ENCODE measurements at places on chromosomes 12 and 14.

DNA sequence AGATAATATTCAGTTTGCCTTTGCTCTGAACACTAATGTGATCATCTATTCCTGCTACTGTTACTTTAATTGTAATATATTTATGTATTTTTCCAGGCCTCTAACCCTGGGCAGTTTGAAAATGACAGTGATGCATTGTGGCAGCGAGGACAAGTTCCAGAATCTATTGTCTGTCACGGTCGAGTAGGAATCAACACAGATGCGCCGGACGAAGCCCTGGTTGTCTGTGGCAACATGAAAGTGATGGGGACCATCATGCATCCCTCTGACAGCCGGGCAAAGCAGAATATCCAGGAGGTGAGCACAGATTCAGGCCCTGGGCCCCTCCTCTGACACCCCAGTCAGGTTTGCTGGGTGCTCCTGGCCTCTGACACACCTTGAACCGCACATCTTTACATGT, 78.5 kb downstream of the MYRFL start:
- no peak for ATAC-seq

- ATAC-seq: no peak
These were observed 48.6 kb upstream of the E2F7 start for GRCh38 chr12:77113971-77114370.

DNA sequence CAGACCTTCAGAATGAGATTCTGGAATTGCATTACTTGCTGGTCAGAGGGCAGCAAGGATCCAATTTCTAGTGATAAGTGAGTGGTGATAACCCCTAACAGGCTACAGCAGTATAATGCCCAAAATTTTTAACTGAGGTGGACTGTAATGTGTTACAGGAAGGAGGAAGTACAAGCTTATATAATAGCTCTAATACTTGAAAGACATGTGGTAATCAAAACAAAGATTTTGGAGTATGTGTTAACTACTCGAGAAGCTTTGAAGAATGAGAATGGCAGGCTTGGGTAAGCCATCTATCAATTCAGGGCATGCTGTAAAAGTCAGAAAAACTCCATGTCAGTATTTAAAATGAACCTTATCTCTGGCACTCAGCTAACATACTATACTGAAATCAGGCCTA, 70.5 kb downstream of the ANKS1B start:
- no peak for ATAC-seq

- no peak for ATAC-seq
These were observed 38.8 kb upstream of the DACT1 start for GRCh38 chr14:58598804-58599525.

GRCh38 chr14:25252793-25253192, 202.8 kb upstream of the STXBP6 start:
- ATAC-seq: no peak

DNA sequence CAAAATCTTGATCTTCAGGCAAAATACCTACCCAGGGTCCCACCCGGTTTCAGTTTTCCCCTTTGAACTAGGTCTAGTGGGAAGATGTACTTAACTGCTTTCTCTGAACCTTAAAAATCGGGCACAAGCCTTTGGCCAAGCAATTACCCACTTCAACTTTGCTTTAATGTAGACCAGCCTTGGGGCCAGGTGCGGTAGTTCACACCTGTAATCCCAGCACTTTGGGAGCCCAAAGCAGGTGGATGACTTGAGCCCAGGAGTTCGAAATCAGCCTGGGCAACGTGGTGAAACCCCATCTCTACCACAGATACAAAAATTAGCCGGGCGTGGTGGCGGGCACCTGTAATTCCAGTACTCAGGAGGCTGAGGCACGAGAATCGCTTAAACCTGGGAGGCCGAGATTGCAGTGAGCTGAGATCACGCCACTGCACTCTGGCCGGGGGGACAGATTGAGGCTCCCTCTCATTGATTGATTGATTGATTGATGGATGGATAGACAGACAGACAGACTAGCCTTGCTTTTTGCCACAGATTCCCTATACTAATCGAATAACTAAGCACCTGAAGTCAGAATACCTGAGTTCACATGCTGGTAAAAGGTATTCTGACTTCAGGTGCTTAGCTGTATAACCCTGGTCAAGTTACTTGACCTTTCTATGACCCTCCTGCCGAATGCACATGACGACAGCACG, 1.9 kb downstream of the CLIP1 start:
- ATAC-seq: no peak

GRCh38 chr12:52580496-52580895, 6.9 kb upstream of the KRT74 start:
- ATAC-seq: no peak

DNA sequence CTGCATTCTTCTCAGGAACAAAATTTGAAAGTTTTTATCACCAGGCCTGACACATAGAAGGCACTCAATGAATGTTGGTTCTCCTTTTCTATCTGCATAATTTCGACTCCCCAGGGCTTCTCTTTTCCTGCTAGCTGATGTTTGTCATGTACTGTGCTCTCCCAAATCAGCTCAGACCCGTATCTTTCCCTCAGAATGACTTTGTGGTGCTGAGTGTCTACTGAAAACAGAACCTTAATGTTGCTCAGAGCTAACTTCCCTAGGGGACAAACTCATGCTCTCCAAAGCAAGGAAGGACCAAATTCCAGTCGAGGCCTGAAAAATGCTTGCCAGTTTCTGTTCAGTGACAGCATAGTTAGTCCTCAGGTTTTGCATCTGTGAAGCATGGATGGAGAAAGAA, 1.9 kb downstream of the ARHGDIB start:
- ATAC-seq: peak; percentile 58

- no peak for ATAC-seq
These were observed 17.9 kb upstream of the KRT86 start for GRCh38 chr12:52256584-52256935.

DNA sequence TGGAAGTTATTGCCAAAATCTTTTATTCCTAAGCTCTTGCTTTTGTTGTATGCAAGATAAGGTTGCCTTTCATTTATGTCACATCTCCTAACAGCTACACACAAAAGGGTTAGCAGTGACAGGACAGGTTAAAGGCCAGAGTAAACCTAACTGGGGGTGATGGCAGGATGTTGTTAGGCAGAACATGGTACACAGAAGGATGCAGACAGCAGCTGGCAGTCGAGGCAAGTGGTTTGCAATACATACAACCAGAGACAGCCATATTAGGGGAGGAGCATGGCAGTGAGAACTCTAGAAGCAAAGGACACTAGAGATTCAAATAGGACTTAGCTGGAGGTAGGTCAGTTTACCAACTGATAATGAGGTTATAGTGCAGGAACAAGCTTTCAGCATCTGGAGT, 2.7 kb upstream of the ABCD2 start:
- no peak for ATAC-seq

- ATAC-seq: no peak
These were observed 475.6 kb downstream of the PDZRN4 start for GRCh38 chr12:41663598-41664265.

DNA sequence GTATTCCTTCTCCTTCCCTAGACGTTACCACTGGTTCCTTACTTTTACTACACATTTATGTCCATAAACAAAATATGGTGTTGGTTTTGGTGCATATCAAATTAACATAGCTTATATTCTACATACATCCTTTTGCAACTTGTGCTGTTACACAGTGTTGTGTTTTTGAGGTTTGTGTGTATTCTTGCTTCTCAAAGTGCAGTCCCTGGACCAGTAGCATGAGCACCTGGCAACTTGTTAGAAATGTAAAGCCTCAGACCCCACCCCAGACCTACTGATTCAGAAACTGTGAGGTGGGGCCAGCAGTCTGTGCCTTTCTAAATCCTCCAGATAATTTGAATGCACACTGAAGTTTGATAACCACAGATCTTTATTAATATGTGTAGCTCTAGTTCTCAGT, 65.9 kb downstream of the RNFT2 start:
- ATAC-seq: no peak

GRCh38 chr12:9107542-9107873, 8.2 kb downstream of the A2M start:
- ATAC-seq: no peak

DNA sequence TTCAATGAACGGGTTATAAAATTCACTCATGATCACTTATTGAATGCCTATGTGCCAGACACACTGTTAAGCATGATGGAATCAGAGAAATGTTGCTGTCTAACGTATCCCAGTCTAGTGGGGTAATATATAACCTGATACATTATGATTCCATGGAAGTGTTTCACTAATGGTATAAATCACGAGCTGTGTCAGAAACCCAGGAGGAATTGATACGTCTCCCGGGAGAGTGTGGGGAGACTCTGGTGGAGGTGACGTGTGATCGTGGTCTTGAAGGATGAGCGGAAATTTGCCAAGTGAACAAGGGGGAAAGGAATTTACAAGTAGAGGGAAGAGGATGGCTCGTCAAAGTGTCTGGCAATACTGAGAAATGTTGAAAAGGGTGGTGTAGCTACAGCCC, 26.5 kb downstream of the MANSC1 start:
- ATAC-seq: peak; percentile 34

- ATAC-seq: no peak
These were observed 1.9 kb downstream of the ARHGEF40 start for GRCh38 chr14:21072031-21072473.

- no peak for ATAC-seq
These were observed 18.6 kb downstream of the HSD17B6 start for GRCh38 chr12:56781726-56782125.

DNA sequence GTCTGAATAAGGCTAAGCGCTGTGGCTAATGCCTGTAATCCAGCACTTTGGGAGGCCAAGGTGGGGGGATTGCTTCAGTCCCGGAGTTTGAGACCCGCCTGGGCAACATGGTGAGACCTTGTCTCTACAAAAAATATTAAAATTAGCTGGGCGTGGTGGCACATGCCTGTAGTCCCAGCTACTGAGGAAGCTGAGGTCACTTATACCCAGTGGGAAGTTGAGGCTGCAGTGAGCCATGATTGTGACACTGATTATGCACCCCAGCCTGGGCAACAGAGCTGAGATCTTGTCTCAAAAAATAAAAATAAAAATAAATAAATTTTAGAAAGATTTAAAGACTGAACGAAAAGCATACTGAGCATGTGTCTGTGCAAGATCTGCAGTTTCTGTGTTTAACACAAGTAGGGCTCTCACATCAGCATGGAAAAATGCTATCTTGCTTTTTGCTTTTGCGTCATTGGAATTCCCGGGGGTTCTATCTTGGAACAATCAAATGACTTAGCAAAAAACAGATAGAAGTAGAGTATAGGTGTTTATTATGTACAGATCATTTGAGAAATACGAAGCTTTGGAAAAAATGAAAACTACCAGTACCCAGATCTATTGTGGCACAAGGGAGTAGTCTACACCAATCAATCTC, 161.9 kb downstream of the CAPZA3 start:
- ATAC-seq: no peak

GRCh38 chr12:100962086-100962712, 167.6 kb downstream of the ANO4 start:
- ATAC-seq: no peak

- no peak for ATAC-seq
These were observed 2.1 kb downstream of the KMT2D start for GRCh38 chr12:49058366-49059044.

- ATAC-seq: no peak
These were observed 80.2 kb downstream of the KCNA5 start for GRCh38 chr12:5123921-5124320.

GRCh38 chr14:90808759-90809529, 7.3 kb downstream of the TTC7B start:
- ATAC-seq: no peak

GRCh38 chr14:102020058-102020971, 55.9 kb downstream of the DYNC1H1 start:
- ATAC-seq: peak; percentile 54

DNA sequence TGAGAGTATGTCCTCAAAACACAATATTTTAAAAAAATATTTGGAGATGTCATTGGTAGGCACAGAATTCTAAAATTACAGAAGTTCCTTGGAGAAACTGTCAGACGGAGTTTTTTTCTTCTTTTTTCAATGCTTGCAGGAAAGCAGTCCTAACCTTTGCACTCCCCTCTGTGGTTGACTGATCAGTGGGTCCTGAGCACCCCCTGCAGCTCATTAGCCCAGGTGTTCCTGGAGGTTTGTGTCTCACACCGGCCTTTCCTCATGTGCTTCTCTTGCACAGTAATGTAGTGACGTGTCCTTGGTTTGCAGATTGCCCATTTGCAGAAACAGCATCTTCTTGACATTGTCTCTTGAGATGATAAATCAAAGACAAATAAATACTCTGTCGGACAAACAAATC, 513.0 kb downstream of the TMEM121 start:
- ATAC-seq: peak; percentile 85

GRCh38 chr14:24196071-24197055, 1.1 kb upstream of the TM9SF1 start:
- ATAC-seq: peak; percentile 52

DNA sequence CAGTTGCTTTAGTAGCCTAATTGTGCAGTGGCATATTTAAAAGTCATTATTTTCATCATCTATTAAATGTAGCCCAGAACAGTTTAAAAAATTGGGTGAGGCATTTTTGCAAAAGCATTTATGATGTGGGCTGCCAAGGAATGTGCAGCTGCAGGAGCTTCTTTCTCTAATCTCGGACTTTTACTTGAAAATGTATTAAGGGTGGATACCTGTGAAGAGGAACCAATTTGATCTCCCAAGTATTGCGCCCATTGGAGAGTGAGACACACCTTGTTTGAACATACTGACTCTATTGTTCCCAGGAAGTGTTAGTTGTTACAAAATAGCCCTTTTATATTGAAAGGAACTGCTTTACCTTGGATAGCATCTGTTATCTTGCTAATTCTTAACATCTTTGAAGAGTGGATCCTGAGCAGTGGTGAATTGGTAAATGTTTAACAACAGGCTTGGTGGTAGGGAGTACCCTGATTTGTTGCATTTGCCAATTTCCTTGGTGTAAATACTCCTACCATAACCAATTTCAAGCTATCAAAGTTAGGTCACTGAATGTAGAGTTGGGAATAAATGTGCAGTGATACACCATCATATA, 42.5 kb upstream of the HMGA2 start:
- ATAC-seq: no peak

GRCh38 chr12:12507121-12507520, 55.5 kb downstream of the DUSP16 start:
- no peak for ATAC-seq

DNA sequence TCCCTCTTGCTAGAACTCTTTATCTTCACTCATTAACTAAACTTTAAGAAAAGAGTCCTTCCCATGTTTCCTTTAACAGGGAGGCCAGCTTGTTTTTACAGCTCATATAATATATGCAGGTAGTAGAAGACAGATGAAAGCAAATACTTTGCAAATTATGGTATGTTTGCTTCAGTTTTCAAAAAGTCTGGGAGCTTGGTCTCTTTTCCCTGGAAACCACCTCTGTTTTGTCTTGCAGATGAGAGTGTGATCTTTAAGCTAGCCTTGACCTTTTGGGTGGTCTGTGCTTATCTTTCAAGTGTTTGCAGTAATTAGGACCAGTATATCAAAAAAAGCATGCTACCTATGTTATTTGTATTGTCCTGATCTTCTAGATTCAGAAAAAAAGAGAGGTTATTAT, 62.7 kb downstream of the ERC1 start:
- ATAC-seq: no peak

DNA sequence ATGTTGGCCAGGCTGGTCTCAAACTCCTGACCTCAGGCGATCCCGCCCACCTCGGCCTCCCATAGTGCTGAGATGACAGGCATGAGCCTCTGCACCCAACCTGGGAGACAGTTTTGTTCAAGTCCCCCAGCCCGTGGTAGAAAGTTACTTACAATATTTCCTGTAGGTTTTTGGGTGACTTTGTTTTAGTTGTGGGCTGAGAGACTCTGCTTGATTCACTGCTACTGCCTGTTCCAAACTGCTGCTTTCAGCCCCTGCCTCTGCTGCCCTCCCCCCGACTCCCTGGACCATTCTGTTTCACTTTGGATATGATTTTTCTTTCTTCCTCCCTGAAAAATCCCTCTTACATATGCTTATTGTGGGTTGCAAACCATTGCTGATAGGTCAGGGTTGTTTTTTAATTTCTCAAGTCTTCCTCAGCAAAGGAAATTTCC, 13.4 kb upstream of the PCNX1 start:
- ATAC-seq: peak; percentile 67

All from stimulated activated memory B cell treated with anti-CD40 and anti-IgM and Interleukin-4, amounts not matched to agents 10 μg/mL and 1 μg/mL and 100 μg/mL, for 72 hours (primary cell).